T-helper 17 cell (primary cell): ENCODE measurements at places on chromosomes 12 and 14.

- DNase-seq, result no peak
Observed at GRCh38 chr12:30754383-30754749, 385 bp downstream of the CAPRIN2 start.

- no peak for DNase-seq
Observed at GRCh38 chr14:88841741-88842140, 17.3 kb downstream of the TTC8 start.

DNA sequence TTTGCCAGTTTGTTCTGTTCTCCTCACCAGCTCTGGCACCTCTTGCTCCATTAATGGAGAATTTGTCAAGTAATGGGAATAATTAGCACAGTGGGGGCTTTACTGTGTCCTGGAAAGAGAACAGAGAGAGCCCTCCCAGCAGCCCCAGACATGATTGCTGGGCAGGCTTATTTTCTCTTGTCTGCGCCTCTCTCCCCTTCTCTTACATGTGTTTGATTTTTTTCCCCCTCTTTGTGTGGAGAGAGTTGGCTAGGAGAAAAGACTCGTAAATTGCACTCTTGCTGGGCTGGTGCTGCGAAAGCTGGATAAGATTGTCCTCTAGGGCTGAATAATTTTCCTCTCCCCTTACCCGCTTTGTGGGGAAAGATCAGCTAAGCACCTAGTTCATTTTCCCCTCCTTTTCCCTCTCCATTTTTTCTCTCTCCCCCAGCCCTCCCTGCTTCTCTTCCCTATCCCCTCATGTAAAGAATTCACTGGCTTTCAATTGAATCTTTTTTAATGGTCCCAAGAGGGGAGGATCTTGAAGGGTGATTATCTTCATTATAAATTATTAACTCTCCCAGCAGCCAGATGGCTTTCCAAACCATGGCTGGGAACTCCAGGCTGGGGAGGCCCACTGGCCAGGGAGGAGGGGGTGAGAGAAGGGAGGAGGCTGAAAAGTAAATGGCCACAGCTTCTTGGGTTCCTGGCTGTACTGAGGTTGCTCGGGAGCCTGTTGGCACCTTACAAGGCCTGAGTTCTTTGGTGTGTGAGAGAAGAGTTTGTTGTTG is 62.2 kb downstream of the NRXN3 start:
- DNase-seq, result no peak

GRCh38 chr12:62660756-62661155 is 194.1 kb downstream of the MON2 start:
- DNase-seq, result no peak

GRCh38 chr12:113535100-113535499 is 63.4 kb upstream of the LHX5 start:
- DNase-seq, result no peak

DNA sequence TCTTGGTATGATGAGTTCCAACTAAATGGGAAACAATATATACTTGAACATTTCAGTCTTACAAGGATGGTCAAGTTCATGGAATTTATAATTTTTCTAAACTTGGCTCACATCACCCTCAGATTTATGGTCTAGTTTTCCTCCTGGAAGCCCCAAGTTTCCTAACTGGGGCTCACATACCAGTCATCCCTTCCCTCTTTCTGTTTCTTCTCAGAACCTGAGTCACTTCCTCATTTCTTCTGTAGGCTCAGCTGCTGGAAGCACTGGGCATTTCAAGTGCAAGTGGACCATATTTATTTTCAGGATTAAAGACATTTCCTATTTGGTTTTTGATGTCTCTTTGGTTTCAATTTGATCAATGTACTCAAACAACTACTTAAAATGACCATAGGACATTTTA is 55.4 kb downstream of the GRIP1 start:
- DNase-seq, result no peak
